SHP77 (cell line): ENCODE measurements at places on chromosomes 6 and 20.

DNA sequence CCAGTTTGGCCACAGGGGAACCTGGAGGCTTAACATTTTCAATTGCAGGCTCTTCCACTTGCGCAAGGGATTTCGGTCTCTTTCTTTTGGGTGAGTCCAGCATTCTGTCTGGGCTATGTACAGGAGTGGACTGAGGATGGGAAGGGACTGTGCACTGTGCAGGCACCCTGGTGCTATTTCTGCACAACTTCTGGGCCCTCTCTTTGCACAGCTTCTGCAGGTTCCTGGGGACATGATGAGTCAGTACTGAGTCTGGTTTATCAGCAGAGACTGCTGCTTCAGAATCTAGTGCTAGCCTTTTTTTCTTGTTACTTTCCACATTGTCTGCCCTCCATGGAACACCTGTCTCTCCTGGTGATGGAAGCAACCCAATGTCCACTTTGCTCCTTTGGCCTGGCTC, 78.5 kb upstream of the ASF1A start:
- DNase-seq: no peak

DNA sequence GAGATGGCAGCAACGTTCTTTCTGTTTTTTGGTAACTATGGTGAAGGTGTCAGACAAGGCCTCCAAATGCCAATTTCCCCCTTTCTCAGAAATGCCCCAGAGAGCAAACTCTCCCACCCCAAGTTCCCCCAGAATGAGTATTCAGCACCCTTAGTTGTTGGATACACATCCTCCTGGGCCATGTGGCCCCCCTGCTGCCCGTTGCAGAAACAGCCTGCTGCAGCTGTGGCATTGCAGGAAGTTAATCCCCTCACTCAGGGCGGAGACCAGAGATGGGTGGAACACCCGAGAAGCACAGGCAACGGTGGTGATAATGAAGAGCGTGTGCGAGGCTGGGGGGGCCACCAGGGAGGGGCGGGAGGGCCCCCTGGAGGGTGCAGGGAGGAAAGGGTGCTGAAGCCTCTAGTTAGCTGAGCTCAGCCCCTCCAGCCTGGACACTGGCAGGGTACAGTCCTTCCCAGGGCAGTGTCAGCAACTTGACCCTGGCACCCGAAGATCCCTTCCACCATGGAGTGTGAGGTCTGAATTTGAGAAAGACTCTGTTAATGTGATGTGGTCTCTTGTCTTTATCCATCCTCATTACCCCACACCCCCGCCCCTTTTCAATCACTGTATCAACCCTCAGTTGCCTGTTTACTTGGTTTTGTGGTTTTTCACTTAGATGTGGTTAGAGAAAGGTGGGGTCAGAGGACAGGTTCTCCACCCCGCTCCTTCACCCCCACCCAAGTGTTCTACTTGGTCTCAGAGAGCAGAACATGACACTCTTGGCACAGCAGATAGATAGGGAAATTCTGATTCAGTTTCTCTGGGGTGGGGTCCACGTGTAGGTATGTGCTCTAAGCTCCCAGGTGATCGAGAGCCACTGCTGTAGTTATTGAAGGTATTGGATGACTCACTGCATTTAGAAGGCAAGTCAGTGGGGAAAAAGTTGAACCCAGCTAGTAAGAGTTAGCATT, 208.8 kb upstream of the SUPT3H start:
- DNase-seq: no peak

DNA sequence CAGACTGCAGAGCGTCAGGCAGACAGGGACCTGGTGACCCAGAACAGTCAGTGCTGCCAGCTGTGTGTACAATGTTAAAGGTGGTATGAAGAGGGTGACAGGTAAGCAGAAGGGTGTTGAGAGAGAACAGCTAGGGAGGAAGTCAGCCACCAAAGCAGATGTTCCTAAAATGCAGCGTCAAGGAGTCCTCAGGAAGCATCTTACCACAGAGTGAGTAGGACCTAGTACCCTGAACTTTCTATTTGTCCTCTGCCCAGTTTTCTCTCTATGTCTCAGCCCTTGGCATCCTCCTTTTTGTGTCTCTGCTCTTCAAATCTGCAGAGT, 14.2 kb downstream of the STMND1 start:
- DNase-seq: no peak

DNA sequence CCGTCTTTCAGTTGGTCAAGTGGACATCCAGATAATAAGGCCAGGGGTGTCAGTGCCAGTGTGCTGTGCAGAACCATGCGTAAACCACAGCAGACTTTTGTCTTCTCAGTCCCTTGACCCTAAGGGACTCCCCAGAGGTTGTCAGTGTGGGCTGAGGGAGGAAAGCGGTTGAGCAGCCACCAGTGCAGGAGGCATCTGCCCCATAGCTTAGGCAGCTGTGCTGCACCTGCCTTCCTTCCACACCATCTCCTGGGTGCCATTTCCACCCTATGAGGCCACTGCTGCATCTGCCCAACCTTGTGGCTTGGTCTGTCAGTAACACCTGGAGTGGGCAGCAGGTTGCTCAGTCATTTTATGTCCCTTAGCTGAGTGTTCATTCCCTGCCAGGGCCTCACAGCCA, 26.0 kb downstream of the PRPF6 start:
- peak; percentile 15 for DNase-seq

GRCh38 chr6:132494954-132495353, 18.0 kb downstream of the STX7 start:
- no peak for DNase-seq

- peak; percentile 79 for DNase-seq
Measured at GRCh38 chr20:8018958-8019245, 659 bp downstream of the TMX4 start.

- no peak for DNase-seq
Measured at GRCh38 chr6:4913705-4914419, 90.0 kb downstream of the RPP40 start.

DNA sequence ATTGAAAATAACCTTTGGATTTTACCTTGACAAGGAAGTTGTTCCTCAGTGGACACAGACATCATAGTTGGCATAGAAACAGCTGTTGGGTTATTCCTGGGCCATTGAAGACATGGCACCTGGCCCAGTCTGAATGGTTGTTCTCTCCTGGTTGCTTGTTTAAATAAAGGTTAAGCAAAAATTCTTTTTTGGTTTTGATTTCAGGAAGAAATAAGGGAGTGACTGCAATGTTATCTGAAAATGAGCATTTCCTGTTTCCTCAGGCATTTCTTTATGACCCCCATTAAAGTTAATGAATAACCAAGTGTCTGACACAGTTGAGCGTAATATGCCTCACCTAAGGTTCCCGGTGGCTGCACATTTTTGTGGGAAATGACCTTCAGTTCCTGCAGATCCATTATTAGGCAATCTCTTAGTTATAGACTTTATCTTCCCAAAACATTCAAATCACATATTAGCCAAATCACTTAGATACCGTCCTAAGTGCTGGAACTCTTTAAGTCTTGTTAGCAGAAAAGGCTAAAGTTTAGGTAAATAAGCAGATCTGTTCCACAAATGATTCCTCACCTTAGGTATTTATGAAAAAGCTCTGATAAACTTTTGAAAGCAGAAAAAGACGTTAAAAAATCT, 648.7 kb upstream of the FLRT3 start:
- DNase-seq: no peak

GRCh38 chr20:63281742-63282665, 9.4 kb downstream of the ARFGAP1 start:
- no peak for DNase-seq

DNA sequence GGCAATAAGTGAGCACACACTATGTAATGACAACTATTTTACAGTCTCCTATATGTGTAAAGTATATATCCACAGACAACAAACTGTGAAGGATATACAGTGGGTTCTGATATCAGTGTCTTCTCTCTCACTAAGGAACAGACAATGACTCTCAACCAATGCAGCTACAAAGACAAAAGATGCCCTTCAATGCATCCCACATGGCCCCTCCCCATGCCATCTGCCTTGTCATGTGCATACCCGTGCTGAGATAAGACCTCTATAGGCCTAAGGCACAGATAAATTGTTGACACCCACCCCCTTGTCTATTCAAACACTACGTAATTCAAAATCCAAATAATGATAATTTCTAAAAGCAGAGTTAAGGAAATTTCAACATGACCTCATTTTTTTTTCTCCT, 1123.5 kb upstream of the MAP3K7 start:
- no peak for DNase-seq

- no peak for DNase-seq
Measured at GRCh38 chr20:50508171-50508755, 1.9 kb upstream of the PTPN1 start.

GRCh38 chr6:47112317-47112716, 70.2 kb upstream of the ADGRF1 start:
- DNase-seq: no peak

DNA sequence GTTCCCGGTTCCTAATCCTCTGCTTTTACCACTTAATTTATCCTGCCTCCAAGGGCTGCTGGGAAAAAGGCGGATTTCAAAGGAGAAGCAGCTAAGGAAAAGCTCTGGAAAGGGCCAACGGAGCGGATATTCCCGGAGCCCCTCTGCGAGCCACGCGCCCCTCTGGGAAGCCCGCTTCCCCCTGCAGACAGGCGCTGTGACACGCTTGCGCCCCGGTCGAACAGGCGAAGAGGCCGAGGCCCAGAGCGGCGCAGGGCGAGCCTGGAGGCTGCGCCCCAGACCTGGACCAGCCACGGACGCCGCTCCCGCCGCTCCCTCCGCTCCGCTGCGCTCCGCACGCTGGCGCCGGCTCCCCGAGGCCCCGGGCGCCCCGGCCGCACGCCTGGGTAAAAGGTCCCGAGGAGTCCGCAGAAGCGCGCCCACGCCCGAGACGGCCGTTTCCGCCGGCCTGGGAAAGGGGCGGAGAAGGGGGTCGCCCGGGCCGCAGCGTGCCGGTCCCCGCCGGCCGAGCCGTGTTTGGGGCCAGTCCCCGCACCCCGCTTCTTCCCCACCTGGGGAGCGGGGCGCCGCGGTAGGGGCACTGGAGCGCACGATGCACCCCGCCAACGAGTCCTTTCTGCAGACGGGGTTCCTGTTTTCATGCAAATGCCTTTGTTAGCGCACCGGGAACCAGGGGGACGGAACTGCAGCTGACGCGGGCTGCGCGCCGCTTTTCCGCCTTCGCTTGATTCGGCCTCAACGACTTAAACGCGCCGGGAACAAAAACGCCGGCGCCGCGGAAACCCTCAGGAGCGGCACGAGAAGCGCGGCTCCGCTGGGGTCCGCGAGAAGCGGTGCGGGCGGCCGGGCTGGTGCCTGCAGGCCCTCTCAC, 91.9 kb upstream of the SIRPA start:
- DNase-seq: no peak

DNA sequence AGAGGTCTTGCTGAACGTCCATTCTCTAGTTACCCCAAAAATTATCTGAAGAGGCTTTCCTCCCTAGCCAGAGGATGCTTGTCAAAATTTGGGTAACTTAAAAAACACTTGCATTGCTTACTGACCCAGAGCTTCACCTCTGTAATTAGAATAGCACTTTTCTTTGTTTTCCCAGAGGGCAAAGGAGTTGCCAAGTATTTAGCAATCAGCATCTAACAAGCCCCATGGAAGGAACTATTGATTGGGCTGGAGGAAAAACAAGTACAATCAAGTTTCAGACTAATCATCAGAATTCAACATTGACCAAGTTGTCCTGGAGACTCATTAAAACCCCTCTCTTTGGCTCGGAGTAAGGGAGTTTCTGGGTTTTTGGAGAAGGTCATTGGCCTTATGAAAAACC, 226.4 kb downstream of the TBC1D7 start:
- DNase-seq: no peak

DNA sequence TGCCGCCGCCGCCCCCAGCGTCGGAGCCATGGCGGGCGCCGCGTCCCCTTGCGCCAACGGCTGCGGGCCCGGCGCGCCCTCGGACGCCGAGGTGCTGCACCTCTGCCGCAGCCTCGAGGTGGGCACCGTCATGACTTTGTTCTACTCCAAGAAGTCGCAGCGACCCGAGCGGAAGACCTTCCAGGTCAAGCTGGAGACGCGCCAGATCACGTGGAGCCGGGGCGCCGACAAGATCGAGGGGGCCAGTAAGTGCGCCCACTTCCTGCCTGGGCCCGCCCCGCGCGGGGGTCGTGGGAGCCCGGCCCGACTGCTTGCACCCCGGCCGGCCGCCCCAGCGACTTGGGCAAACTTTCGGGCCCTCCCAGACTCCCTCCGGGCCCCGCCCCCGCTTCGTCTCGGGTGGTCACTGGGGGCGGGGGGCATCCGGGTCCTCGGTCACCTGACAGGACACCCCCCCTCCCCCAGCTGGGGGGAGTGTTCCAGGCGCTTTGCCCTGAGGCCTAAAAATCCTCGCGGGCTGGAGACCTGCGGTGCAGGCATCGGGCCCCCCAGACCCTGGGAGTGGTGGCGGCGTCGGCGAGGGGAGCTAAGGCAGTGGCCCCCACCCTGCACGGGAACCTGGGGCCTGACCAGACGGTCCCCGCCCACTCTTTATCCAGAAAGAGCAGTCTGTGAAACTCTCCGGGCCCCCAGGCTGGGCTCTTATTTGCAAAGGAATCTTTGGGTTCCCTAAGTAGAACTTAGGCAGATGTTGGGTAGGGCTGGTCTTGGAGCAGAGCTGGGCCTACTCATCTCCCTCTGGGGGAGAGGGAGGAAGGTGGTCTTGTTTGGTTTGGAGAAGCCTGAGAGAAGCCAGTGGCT, 501 bp downstream of the PLCG1 start:
- DNase-seq: peak; percentile 33

DNA sequence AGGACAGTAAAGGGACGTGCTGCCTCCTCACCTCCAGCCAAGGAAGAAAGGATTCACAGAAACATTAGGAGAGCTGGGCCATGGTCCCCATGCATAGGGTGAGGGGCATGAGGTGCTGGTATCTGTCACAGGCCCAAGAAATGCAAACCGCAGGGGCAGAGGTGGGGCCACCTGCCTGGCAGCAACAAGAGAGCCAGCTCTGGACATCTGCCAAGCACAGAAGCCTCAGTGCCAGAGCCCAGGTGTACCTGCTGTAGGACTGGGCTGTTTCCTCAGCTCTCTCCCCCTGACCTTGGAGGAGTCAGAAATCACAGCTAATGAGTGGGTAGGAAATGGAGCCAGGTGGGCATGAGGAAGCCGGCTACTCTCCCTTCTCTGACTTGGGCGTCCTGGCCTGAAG, 45.3 kb downstream of the SLC2A12 start:
- peak; percentile 73 for DNase-seq

GRCh38 chr20:45822857-45823256, 4.3 kb downstream of the TNNC2 start:
- peak; percentile 64 for DNase-seq

DNA sequence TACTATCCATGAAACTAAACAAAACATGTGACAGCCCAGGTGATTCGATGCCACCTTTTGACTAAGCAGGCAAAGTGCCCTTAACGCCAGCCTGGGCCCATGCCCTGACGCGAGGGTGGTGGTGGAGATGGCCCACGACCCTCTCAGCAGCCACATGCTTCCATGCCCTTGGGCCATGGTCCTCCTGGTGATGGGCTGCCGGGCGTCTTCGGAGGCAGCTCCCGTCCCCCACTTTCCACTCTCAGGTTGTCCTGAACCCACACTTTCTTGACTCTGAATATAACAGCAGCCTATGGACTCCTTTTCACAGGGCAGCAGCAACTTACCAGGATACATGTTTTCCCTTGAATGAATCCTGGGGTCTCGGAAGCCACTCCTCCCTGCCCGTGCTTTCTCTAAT, 33.6 kb downstream of the TMEM242 start:
- DNase-seq: no peak

DNA sequence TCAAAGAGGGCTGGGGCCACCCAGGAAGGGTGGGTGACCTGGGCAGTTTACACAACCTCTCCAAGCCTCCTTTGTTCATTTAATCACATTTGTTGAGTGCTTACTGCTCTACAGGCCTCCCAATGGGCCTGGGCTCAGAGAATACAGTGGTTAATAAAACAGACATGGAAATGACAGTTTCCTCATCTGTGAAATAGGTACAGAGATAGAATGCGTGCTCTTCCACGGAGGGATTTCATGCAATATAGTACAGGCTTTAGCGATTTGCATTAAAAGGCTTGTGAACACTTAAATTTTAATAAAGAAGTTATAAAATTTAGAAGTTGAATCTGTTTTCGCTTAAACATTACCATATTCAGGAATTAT, 802 bp upstream of the FERMT1 start:
- no peak for DNase-seq
